ENCODE measurements at places on chromosomes 11 and 22.

- DNase-seq: no peak
These were observed 19.6 kb downstream of the PPFIBP2 start for GRCh38 chr11:7533199-7534041.

DNA sequence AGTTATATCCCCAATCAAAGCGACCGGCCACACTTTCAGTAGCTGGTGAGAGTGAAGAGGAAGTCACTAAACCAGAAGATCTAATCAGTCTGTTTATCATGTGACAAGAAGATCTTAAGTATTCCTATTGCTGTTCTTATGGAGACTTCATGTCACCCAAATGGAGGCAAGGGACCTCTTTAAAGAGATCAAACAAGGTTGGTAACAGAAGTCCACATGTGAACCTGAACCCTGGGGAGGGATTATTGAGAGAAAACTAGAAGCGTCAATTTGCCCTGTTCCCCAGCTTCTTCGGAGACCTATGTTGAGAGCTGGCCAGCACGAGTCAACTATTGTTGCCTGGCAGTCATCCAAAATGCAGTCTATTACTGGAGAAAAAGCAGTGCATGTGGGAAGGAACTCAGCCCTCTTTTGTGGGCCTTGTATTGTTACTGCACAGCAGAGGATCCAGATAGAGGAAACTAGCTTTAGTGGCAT lies 76.9 kb upstream of the CTSC start:
- no peak for DNase-seq

DNA sequence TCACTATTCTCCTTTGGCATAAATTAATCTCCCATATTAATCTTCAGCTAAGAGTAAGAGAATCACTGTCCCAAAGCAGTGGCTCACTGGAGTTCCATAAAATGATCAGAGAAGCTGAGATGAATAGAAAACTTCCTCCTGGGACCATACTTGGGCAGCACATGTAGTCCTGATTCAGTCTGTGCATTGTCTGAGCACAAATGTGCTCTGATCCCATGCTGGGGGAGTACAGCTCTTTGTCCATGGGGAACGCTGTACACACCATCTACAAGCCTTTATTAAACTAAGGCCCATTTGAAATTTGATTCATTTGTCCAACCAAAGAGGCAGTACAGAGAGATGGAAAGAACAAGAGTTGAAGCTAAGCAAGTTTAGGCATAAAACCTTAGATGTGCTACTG lies 147.4 kb upstream of the PGR start:
- no peak for DNase-seq

GRCh38 chr22:29166180-29166579 lies 39.5 kb upstream of the EMID1 start:
- DNase-seq: no peak

DNA sequence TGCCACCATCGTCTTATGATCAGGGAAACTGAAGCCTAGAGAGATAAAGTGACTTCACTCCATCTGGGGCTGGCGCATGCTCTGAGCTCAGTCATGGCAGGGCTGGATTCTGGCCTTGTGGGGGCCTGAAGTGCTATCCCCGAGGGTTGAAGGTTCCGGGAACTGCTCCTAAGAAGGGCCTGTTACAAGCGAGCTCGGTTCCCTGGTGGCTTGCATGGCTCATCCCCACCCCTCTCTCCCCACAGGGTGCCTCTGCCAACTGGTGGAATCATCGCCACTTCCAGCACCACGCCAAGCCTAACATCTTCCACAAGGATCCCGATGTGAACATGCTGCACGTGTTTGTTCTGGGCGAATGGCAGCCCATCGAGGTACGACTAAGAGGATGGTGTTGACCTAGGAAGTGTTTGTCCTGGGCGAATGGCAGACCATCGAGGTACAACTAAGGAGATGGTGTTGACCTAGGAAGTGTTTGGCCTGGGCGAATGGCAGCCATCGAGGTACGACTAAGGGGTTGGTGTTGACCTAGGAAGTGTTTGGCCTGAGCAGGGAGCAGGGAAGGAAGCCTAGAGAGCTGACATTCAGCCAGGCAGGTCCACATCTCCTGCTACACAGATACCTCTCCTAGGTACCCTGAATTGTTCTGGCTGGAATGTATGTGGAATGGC lies 19.9 kb downstream of the FADS2 start:
- DNase-seq: no peak

GRCh38 chr11:121295246-121296029 lies 2.9 kb downstream of the SC5D start:
- no peak for DNase-seq

- DNase-seq: no peak
These were observed 11.4 kb downstream of the PRSS23 start for GRCh38 chr11:86811637-86812321.

DNA sequence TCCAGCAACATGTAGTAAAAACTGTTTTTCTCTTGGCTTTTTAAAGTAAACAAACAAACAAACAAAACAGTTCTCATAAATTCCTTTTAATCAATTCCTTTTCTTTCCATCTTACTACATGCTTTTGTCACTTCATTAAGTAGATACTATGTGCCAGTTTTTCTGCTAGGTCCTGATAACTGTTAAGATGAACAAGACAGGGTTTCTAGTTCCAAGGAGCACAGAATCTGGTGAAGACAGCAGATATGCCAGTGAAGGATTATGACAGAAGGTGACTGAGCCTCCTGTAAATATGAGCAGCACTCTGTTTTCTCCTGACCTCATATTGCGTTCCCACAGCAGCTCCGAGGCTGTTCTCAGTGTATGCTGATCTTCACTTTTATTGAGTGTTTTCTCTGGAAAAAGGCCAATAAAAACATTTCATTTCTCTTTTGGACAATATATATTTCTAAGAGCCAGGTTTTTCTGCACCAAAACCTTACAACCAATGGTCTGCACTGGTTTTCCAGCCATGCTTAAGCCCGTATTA lies 45.8 kb downstream of the HEPHL1 start:
- no peak for DNase-seq

GRCh38 chr22:33666279-33666960 lies 253.9 kb downstream of the LARGE1 start:
- DNase-seq: peak; percentile 28

DNA sequence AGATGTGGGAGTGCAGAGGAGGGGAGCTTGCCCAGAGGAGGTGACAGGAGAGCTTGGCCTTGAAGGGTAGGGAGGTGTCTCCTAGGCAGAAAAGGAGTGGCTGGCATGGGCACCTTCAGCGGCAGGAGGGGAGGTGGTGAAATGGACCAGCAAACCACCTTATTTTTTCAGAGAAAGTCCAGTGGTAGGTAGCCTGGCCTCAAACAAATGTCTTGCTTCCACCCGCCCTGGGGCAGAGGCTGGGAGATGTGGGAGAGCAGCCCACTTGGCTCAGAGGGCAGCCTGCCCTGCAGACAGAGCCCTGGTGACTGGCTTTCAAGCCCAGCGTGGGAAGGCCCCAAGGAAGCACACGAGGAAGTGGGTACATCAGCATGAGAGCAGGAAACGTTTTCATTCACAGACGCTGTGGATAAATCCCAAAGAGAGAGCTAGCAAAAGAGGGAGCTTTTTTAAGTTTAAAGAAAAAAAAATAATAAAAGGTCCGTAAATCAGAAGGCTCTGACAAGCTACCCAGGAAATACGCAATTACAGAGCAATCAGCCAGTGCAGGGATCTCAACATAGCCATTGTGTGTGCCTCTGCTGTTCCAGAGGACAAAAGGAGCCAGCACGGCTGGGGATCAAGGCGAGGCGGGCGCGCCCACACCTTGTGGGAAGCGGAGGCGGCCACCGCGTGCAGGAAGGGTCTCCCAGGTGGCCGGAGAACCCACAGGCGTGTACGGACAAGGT lies 238.7 kb upstream of the PLET1 start:
- DNase-seq: no peak

DNA sequence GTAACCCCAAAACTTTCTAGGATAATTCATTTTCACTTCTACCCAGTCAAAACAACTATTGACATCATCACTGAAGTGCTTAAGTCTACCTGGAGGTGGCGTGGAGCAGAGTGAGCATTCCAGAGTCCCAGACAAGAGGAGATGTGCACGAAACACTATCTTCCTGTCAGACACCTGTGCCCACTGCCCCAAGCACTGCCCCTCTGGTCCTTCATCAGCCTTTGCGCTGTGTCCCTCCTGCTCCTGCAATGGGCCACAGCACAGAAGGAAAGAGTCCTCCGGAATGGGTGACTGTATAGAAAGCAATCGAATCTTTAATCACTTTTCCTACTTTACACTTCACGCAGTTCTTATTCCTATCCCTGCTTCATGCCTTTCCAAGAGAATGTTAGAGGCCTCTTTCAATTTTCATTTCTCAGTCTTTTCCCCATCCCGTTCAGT lies 512 bp upstream of the GRIA4 start:
- DNase-seq: peak; percentile 75

DNA sequence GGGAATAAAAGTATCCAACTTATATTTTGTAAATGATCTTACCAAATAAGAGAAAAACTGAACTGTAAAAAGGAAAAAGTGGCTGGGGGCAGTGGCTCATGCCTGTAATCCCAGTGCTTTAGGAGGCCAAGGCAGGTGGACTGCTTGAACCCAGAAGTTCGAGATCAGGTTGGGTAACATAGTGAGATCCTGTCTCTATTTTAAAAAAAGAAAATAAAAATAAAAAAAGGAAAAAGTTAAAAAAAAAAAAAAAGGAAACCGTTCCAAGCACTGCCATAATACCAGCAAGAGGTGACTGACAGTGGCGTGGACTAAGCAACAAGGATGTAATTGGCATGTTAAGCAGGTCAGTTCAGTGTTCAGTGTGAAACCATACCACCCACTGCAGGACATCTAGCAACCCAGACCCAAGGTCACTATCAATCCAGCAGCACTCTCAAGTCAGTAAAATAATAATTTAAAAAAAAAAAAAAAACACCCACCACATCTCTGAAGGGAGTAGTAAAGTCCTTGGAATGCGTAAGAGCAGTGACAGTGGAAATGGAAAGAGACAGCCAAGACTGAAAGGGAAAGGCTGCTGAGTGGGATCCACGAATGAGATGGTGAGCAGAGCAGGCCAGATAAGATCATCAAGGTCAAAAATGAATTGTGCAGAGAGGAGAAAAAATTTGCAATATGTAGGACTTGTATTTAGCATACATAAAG lies 43.6 kb downstream of the MAPK1 start:
- no peak for DNase-seq

DNA sequence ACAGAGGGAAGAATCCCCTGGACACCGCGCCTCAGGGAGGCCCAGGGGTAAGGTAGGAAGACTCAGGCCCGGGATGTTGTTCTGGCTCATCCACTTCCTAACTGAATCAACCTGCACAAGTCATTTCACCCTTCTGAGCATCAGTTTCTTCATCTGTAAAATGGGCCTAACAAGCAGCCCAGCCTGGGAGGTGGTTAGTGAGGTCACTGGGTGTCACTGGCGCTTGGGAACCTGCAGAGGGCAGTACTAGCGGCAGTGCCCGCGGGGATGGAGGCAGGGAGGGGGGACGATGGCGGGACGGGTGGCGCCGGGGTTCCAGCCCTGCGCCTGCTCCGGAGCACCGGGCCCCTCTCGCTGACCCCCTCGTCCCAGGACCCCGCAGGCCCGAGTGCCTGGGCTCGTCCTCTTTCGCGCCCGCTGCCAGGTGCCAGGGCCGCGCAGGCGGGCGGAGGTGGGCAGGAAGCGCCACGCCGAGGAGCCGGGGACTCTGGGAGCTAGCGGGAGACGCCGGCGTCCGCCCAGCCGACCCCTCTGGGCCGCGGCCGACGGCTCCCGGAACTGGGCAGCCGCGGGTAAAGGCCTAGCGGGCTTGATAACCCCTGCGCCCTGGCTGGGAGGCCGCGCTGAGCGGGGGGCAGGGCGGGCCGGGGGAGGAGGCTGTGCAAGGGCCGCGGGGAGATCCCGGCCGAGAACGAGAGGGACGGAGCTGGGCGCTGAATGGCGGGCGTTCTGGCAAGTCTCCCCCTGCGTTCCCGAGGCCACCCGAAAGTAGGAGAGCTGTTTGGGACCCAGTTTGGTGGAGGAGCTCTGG lies at the start of gene NLRX1:
Gene NLRX1, plus strand, starts transcription at position 255 of the 811 bp plus-strand sequence. CDS start 2,679 bp downstream, outside the sequence.
- peak; percentile 89 for DNase-seq

GRCh38 chr11:8093931-8094575 lies 13.0 kb downstream of the TUB start:
- no peak for DNase-seq

DNA sequence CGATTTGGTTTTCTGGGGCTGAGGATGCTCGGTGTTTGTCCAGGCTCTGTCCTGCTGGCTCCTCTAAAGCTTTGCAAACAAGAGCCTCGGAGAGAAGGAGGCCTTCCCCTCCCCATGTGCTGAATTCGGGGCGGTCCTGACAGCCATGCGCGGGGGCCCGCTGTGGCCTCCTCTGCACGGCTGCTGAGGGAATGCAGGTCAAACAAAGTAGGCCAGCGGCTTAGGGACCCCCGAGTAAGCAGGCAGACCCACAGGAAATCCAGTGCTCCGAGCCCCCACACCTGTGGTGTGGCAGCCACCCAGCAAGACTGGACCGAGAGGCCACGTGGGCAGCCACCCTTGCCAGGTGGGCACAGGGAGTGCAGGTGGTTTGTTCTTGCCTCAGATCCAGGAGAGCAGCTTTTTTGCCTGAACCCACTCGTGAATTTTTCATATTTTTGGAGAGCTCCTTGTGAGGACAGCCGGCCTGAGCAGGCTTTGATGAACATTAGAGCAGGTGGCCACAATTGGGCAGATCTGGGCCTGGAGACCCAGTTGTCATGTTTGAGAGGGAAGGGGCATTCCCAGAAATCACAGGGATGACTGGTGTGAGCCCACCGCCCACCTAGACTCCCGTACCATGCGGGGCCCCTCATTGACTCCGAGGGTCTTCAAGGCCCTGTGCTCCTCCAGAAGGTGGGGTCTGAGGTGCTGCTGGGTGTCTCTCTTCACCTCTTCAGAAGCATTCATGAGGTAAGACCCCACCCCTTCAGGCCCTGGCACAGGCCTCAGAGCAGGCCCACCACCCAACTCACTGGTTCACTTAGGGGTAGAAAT lies 43.0 kb upstream of the KCNQ1OT1 start:
- peak; percentile 57 for DNase-seq

DNA sequence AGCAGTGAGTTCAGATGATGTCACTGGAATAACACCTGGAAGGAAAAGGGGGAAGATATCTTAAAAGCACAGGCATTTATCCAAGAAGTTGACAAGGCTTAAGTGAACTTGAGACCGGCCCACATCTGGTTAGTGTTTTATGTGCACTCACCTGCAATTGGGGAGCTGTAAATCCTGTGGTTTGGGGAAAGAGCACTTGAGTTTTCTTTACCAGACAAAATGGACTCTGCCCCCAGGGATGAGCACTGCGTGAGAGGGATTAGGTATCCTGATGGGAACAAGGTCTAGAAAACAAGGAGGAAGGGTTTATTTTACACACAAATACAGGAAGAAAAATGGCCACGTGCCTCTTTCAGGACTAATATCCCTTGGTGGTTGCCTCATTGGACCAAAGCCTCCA lies 15.2 kb downstream of the E2F8 start:
- no peak for DNase-seq

- DNase-seq: no peak
These were observed 1.2 kb upstream of the CD59 start for GRCh38 chr11:33737362-33737821.

- DNase-seq: no peak
These were observed 705 bp downstream of the UNC93B1 start for GRCh38 chr11:68002938-68003845.

GRCh38 chr11:64313491-64314145 lies 3.7 kb downstream of the TRMT112 start:
- DNase-seq: no peak

GRCh38 chr22:37843741-37844089 lies 419 bp downstream of the ANKRD54 start:
- no peak for DNase-seq

All from retina (tissue), 1 donor.